ENCODE measurements at places on chromosomes 4 and X. TPM values are rescaled to one million over a fixed set of nuclear protein-coding genes. Genes with fewer than 3 reads are reported as not detected.

GRCh38 chr4:30716681-30717207, 3.4 kb upstream of the PCDH7 start:
- no peak for DNase-seq

GRCh38 chr4:8079031-8079885, 79.4 kb downstream of the ABLIM2 start:
- DNase-seq, result no peak

- no peak for DNase-seq
These were observed 135.0 kb downstream of the GPC3 start for GRCh38 chrX:133850399-133850798.

DNA sequence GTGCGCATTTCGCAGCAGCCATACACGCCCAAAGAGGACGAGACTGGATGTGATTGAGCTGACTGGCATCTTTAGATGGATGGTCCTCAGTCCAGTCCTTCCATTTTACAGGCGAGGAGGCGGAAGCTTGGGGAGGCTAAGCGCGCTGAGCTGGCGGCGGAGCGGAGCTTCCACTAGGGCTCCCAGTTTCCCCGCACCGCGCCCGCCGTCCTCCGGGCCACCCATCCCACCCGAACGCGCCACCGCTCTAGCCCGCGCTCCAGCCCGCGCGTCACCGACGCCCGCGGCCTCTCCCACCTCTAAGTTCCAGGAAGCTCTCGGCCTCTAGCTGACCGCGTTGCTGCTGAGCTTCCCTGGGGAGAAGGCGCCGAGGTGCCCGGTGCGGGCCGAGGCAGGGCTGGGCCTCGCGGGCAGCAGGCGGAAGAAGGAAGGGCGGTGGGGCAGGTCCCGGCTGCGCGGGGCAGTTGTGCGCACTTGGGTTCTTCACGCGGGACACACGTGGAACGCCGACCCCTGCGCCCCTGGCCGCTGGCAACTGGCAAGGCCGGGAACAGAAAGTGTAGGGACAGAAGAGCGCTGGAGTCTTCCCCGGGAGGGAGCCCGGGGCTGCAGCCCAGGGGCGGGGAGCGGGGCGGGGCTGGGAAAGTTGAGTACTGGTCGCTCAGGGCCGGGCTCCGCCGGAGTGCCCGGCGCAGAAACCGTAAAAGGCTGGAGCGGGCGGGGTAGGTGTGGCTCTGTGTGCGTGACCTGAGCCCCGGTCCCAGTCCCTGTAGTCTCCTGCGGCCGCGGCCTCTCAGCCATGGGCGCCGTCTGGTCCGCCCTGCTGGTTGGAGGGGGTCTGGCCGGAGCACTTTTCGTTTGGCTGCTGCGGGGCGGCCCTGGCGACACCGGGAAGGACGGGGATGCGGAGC, at the start of gene STBD1:
Gene STBD1 (plus strand): TSS at position 763 of the 911 bp plus-strand sequence. CDS start 37 bp downstream, at position 800.
- DNase-seq, result peak; percentile 33

- DNase-seq, result no peak
These were observed 32.3 kb downstream of the MCUB start for GRCh38 chr4:109592367-109592766.

Gene STOX2
- 31.1 TPM for total RNA-seq

DNA sequence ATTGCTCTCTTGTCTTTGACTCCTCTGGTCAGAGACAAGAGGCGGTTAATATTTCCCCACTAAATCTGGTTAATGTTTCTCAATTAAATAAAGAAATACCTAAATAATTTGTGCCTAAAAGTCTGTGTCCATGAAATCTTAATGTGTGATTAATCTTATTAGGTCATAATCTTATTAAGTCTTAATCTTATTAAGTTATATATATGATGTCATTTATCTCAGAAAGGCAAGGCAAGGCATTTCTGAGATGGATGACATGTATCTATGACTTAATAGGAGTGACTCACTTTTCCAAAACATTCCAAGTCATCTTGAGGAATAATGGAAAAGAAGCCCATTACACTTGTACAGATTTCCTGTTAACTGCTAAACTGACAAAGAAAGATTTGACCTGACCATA, 74.7 kb downstream of the TRAM1L1 start:
- no peak for DNase-seq

DNA sequence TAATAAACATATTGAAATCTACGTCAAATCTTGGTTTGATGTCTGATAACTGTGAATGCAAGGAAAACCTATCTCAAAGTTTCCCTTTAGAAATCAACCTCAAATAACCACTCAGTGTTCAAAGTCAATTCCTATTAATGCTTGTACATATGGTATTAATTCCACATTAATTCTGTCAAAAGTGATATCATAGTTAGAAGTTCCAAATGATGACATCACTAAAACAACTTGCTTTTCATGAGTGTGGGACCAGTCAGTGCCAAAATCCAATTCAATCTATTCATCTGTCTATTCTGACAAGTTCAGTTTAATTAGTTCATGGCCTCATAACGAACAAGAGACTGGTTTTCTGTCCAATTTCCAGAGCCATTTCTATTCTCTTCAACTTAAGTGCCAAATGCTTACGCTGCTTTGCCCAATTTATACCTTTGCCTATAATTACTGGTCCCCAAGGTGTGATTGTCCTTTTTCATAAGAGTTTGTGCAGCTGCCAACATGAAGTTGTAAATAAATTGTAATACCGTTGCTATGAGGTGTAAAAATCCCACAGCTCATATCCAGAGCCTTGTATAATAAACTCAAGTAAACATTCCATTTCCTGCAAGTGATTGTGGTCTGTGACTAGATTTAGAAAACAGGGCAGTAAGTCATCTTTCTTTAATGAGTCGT, 476.2 kb downstream of the RAB28 start:
- peak; percentile 31 for DNase-seq

Gene FTSJ1
- 47.9 TPM for total RNA-seq

GRCh38 chr4:122831515-122832196, 5.0 kb downstream of the FGF2 start:
- DNase-seq, result no peak

- peak; percentile 36 for DNase-seq
These were observed at the start of gene GLRB for GRCh38 chr4:157075811-157076577. TSS of gene GLRB (plus strand) at chr4:157076150. CDS start at chr4:157078025, 1,875 bp downstream.

DNA sequence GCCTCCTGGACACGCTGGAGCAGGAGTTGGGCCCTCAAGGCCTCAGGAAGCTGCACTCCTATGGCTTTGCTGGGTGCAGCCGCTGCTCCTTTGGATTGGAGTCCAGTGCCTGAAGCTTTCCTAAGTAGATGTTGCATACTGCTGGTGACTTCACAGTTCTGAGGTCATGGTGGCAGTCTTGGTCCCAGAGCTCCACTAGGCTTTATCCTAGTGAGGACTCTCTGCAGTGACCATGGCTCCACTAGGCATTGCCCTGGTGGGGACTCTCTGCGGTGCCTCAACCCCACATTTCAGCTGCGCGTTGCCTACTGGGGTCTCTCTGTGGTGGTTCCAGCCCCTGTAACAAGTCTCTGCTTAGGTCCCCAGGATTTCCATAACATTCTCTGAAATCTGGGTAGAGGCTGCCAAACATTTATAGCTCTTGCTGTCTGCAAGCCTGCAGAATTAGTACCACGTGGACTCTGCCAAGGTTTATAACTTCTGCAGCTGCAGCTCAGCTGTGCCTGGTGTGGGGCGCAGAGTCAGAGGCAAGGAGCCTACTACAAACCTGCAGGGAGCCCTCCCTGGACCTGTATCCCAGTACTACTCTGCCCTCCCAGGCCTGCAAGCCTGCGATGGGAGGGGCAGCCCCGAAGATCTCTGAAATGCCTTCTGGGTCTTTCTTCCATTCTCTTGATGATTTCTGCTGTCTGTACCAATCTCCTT, 46.0 kb upstream of the NFKB1 start:
- DNase-seq, result no peak

Gene XK
- total RNA-seq, result 2.6 TPM

Measured in spinal cord (tissue), 10 donors.